ENCODE measurements at places on chromosomes 16 and 17. TPM values are rescaled to one million over a fixed set of nuclear protein-coding genes. Genes with fewer than 3 reads are reported as not detected.

Gene ACAP1
- 240 TPM for total RNA-seq

Gene GAA
- 24.0 TPM for total RNA-seq

Gene KRT222
- not detected for total RNA-seq

Gene INCA1
- total RNA-seq = 0.31 TPM

Gene SMIM22
- not detected for total RNA-seq

Gene DBNDD1
- not detected for total RNA-seq

Gene CA7
- not detected for total RNA-seq

Gene MGAT5B
- 0.59 TPM for total RNA-seq

Gene RANBP10
- 31.0 TPM for total RNA-seq

Gene COPRS
- total RNA-seq = 37.6 TPM

Gene PTGES3L
- 1.3 TPM for total RNA-seq

Gene CACNA1G
- total RNA-seq = not detected

Gene TLCD3A
- 17.8 TPM for total RNA-seq

Gene LGALS9
- 19.9 TPM for total RNA-seq

Gene TNP2
- not detected for total RNA-seq

Gene SOX8
- 0.20 TPM for total RNA-seq

Gene G6PC1
- total RNA-seq = not detected

Gene SCNN1B
- not detected for total RNA-seq

Gene BAIAP2
- 9.6 TPM for total RNA-seq

Gene TSPAN10
- total RNA-seq = not detected

Gene CACNG1
- not detected for total RNA-seq

Gene UNC13D
- 270 TPM for total RNA-seq

Gene PIK3R5
- 112 TPM for total RNA-seq

Gene GLP2R
- not detected for total RNA-seq

Gene GPRC5B
- not detected for total RNA-seq

Gene CCL8
- not detected for total RNA-seq

Gene CFAP119
- total RNA-seq = 17.0 TPM

Gene ITGAD
- not detected for total RNA-seq

Gene TMEM114
- not detected for total RNA-seq

Gene IL21R
- 58.3 TPM for total RNA-seq

Gene HOXB13
- not detected for total RNA-seq

Gene EFNB3
- not detected for total RNA-seq

Gene SULT1A4
- 5.2 TPM for total RNA-seq

Gene SEZ6
- total RNA-seq = not detected

Gene C17orf100
- 1.0 TPM for total RNA-seq

Gene RAP1GAP2
- 14.5 TPM for total RNA-seq

Gene EFCAB13
- total RNA-seq = 1.9 TPM

Gene VAT1L
- not detected for total RNA-seq

Gene MYH1
- not detected for total RNA-seq

Gene MIS12
- 40.7 TPM for total RNA-seq

Gene PLA2G10
- not detected for total RNA-seq

Gene MAP2K6
- total RNA-seq = 0.53 TPM

Gene PLD2
- 46.9 TPM for total RNA-seq

Gene HYDIN
- total RNA-seq = not detected

Gene SULT1A2
- not detected for total RNA-seq

Gene ADAT1
- 64.2 TPM for total RNA-seq

Gene C16orf89
- not detected for total RNA-seq

Gene CDC42EP4
- 1.1 TPM for total RNA-seq

Gene KCNH6
- total RNA-seq = not detected
